NCI-H1417 treated with DMSO at 0.1 percent for 48 hours (cell line): ENCODE measurements at places on chromosomes 7 and 10.

DNA sequence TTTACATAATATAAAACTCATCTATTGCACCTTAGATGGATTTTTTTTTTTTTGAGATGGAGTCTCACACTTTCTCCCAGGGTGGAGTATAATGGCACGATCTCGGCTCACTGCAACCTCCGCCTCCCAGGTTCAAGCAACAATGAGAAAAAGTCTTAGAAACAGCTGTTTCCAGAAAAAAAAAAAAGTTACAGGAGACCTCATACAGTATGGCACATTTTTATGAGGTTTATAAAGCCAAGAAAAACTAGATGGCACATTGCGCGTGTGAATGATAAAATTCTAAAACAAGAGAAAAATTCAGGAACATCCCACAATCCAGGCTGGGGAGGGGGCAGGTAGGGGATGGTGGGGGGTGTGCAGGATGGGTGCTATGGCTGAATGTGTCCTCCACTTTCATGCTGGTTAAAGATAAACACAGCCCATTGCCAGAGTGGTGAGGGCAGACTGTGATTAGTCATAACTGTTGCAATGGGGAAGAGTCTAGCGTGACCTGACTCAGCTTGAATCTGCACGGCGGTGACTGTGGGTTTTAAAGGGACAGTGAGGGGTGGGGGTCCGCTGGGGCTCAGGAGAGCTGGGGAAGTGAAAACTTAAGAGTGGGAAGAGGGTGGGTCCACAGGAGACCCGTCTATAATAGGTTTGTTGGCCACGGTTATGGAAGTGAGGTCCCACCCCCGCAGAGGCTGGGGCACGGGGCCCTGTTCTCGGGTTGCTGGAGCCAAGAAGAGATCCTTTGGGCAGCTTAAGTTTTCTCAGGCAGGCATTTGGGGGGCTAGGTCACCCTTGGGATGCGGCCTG is 11.9 kb upstream of the LRRC27 start:
- no peak for DNase-seq

- DNase-seq: no peak
Observed at GRCh38 chr10:69628891-69629290, 1.2 kb upstream of the FAM241B start.

GRCh38 chr10:3865565-3865964 is 80.6 kb upstream of the KLF6 start:
- DNase-seq: no peak

- no peak for DNase-seq
Observed at GRCh38 chr10:124119946-124120345, 26.5 kb upstream of the CHST15 start.

GRCh38 chr7:145360511-145361100 is 524.8 kb upstream of the TPK1 start:
- DNase-seq: no peak
